ENCODE measurements at places on chromosomes 16 and 17. TPM values are rescaled to one million over a fixed set of nuclear protein-coding genes. Genes with fewer than 3 reads are reported as not detected.

GRCh38 chr16:84451781-84452180 lies 52.7 kb downstream of the MEAK7 start:
- no peaks in the 10 kb centered on the region for H3K36me3 ChIP-seq
- H3K4me1 ChIP-seq, result no peaks in the 10 kb centered on the region
- peak; percentile 10 for DNase-seq
- no peaks in the 10 kb centered on the region for H3K27me3 ChIP-seq
- H3K4me3 ChIP-seq, result no peak overlapping the region
- H3K27ac ChIP-seq, result no peak overlapping the region

DNA sequence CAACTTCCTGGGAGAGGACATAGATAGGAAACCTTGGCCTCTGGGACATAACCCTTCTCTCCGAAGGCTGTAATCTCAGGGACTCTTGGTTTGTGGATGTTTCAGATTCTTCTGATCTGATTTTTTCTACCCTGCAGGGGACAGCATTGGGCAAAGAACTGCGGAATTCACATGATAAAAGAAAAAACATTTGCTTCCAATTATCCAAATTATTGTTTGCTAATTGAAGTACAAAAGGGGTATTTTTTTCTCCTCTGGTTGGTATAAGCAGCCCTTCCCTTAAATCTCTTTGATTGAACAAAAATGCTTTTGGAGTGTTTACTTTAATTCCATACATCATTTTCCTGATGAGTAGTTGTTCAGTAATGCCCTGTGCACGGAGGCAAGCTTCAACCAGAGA lies 251.7 kb upstream of the IRX3 start:
- no peak for DNase-seq
- H3K36me3 ChIP-seq, result no peaks in the 10 kb centered on the region
- no peak overlapping the region for H3K4me3 ChIP-seq
- H3K27me3 ChIP-seq, result no peaks in the 10 kb centered on the region
- no peak overlapping the region for H3K27ac ChIP-seq

DNA sequence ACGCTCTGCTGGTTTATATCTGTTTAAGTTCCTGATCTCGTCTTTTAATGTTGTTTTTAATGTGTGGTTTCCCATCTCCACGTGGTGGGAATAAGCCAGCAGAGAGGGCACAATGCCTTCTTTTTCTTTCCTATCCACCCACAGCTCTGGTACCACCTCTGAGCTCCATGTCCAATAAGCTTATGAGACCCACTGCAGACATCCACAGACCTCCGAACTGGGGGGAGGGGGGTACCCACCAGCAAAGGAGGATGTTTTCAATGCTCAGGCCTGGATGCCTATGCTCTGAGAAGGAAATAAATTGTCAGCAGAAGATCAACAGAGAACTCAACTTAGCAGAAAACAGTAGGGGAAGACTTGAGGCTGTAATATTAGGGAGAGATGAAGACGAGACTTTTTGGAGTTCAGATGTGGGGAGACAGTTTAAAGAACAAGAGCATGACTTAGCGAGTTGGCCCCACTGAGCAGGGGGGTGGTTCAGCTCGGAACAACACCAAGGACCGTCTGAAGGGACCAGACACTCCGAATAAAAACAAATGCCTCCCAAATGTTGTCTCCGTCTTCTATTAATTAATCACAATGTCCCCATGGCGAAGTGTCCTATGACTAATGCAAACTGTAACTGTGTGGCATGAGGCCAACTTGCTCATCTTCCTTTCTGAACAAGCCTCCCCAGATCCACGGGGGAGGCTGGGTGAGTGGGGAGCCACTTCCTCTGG lies 62.7 kb downstream of the GAS7 start:
- peaks cover 21% of the 10 kb centered on the region for H3K4me1 ChIP-seq
- peak; percentile 90 for DNase-seq

GRCh38 chr16:58638148-58639036 lies 8.8 kb upstream of the CNOT1 start:
- H3K27ac ChIP-seq, result no peak overlapping the region
- H3K36me3 ChIP-seq, result no peaks in the 10 kb centered on the region
- no peaks in the 10 kb centered on the region for H3K27me3 ChIP-seq

GRCh38 chr16:4936991-4937781 lies at the start of gene PPL:
PPL (minus strand) TSS chr16:4937148; CDS start chr16:4937045, 103 bp downstream.
- H3K4me1 ChIP-seq, result peaks cover 64% of the 10 kb centered on the region
- peak within 1 kb of the TSS; percentile 84 for H3K4me3 ChIP-seq
- H3K36me3 ChIP-seq, result no peaks in the 10 kb centered on the region
- peak within 1 kb of the TSS; percentile 91 for H3K27ac ChIP-seq

DNA sequence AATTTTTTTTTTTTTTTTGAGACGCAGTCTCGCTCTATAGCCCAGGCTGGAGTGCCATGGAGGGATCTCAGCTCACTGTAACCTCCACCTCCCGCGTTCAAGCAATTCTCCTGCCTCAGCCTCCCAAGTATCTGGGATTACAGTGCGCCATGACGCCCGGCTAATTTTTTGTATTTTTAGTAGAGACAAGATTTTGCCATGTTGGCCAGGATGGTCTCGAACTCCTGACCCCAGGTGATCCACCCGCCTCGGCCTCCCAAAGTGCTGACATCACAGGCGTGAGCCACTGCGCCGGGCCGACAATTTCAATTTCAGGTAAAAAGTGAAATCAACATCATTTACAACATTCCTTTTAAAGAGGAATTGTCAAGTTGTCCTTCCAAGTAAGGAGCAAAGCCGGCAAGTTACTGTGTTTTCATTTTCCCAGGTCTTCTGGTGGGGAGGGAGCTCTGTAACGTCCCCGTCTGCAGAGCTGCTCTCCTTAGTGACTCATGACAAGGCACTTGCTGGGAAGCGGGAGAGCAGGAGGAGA lies 873 bp downstream of the NPLOC4 start:
- H3K27ac ChIP-seq, result peak overlapping the region; percentile 84
- H3K4me3 ChIP-seq, result peak overlapping the region; percentile 85
- H3K36me3 ChIP-seq, result no peaks in the 10 kb centered on the region
- H3K27me3 ChIP-seq, result no peaks in the 10 kb centered on the region

DNA sequence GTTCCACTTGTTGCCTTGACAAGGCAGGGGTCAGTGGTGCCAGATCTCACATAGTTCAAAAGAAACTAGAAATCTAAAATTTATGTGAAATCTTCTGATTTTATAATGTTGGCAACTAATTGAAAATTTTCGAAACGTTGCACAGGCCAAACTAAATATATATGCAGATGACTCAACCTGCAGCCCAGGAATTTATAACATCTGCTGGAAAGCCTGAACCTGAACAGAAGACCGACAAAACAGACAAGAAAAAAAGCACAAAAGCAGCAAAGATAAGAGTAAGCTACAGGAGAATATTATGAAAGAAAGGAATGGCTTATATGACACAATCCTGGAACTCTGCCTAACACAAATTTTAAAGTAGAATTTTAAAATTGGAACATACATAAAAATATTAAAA lies 207.6 kb downstream of the CEP112 start:
- no peak overlapping the region for H3K27ac ChIP-seq
- no peaks in the 10 kb centered on the region for H3K36me3 ChIP-seq
- no peak overlapping the region for H3K4me3 ChIP-seq
- DNase-seq, result no peak
- no peaks in the 10 kb centered on the region for H3K27me3 ChIP-seq
- no peaks in the 10 kb centered on the region for H3K4me1 ChIP-seq

DNA sequence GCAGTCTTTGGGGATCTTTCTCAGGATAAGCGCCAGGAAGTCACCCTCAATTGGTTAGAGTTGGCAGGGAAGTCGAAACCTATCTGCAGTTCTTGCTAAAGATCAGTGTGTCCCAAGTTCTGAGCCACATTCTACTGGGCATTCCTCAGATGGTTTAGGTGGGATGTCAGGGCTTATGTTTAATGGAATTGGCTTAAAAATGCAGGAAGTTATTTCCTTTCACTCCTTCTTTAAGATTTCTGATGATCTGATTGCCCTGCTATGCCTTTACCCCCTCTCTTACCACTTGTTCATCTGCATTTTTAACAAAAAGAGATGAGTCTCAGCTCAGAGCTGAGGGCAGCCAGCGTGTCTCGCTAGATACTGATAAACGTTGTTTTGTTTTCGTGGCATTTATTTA lies 30.8 kb downstream of the FOXL1 start:
- H3K36me3 ChIP-seq, result no peaks in the 10 kb centered on the region
- H3K27ac ChIP-seq, result no peak overlapping the region
- no peak overlapping the region for H3K4me3 ChIP-seq
- H3K27me3 ChIP-seq, result no peaks in the 10 kb centered on the region

GRCh38 chr17:80793851-80794267 lies 197.8 kb upstream of the CHMP6 start:
- H3K27ac ChIP-seq, result peak overlapping the region; percentile 82
- H3K36me3 ChIP-seq, result no peaks in the 10 kb centered on the region
- H3K4me3 ChIP-seq, result no peak overlapping the region
- H3K27me3 ChIP-seq, result no peaks in the 10 kb centered on the region

DNA sequence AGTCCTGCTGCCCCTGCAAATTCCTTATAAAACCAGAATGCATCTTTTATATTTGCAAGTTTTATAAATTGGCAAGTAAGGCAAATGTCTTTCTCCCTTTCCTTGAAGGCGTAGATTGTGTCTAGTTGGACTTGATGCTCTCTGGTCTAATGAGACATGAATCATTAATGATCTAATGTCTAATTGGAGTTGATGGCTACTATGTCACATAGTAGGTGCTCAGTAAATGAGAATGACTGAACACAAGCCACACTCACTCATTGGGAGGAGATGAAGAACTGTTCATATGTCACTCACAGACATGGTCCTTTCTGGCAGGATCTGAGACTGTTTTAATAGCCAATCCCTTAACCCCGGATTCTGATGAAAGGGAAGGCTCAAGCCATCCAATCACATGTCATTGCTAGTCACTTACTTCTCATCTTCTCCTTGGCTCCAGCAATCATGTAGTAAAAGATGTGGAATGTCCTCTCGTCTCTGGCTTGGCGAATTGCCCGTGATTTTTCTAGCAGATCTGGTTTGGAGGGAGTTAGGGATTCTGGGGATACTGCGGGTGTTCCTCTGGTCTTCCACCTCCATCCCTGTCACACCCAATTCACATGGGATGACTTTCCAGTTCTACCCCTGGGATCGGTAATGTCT lies 81.0 kb downstream of the MYH11 start:
- DNase-seq, result no peak
- no peak overlapping the region for H3K27ac ChIP-seq
- H3K4me1 ChIP-seq, result no peaks in the 10 kb centered on the region

- no peaks in the 10 kb centered on the region for H3K27me3 ChIP-seq
- H3K4me3 ChIP-seq, result no peak overlapping the region
Measured at GRCh38 chr17:38900978-38901656, 24.3 kb upstream of the LASP1NB start.

Gene PDE6G
- total RNA-seq, result not detected

Gene PDF
- total RNA-seq, result 44.9 TPM

Gene CPHXL2
- total RNA-seq, result not detected

Gene C17orf78
- not detected for total RNA-seq

Gene KRT33B
- total RNA-seq, result not detected

Gene GEMIN4
- total RNA-seq, result 22.3 TPM

Gene PTGES3L
- total RNA-seq, result 1.5 TPM

Gene NUPR1
- 62.1 TPM for total RNA-seq

Gene CNTD1
- total RNA-seq, result not detected
